T-cell (primary cell): ENCODE measurements at places on chromosomes 13 and 19.

- H3K4me3 ChIP-seq: no peak overlapping the region
- DNase-seq: no peak
- H3K36me3 ChIP-seq: no peaks in the 10 kb centered on the region
- H3K27ac ChIP-seq: no peak overlapping the region
- no peaks in the 10 kb centered on the region for H3K4me1 ChIP-seq
These were observed 14.9 kb downstream of the COMP start for GRCh38 chr19:18776288-18776594.

GRCh38 chr13:75368167-75368566 lies 113.8 kb downstream of the TBC1D4 start:
- no peak overlapping the region for H3K27ac ChIP-seq
- no peak for DNase-seq
- H3K4me1 ChIP-seq: no peaks in the 10 kb centered on the region
- H3K4me3 ChIP-seq: no peak overlapping the region
- H3K36me3 ChIP-seq: no peaks in the 10 kb centered on the region

DNA sequence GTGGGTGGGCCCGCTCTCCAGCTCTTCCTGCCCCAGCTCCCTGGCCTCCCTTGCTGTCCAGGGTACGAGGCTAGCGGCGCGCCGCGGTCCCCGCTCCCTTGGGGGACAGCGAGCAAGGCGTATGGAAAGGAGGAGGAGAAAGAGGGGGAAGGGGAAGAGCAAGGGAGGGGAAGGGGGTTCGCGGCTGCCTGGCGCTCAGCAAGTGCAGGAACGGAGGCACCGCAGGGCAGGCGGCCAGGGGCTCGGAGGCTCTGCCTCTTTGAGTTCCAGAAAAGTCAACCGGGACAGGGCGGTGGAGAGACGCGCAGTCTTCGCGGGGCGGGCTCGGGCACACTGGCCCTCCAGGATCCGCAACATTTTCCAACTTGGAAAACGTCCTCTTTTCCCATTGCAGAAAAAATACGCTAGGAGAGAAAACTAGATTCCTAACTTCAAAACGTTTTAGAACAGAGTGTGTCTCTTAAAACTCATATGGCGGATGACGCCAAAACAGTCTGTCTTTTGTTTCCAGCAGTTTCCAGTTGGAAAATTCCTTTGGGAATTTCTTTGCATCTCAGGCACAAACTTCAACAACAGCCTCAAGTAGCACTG lies 23.1 kb upstream of the TNFRSF19 start:
- no peaks in the 10 kb centered on the region for H3K36me3 ChIP-seq
- no peak for DNase-seq
- no peaks in the 10 kb centered on the region for H3K4me1 ChIP-seq
- H3K27ac ChIP-seq: no peak overlapping the region
- H3K27me3 ChIP-seq: peaks cover 10% of the 10 kb centered on the region

DNA sequence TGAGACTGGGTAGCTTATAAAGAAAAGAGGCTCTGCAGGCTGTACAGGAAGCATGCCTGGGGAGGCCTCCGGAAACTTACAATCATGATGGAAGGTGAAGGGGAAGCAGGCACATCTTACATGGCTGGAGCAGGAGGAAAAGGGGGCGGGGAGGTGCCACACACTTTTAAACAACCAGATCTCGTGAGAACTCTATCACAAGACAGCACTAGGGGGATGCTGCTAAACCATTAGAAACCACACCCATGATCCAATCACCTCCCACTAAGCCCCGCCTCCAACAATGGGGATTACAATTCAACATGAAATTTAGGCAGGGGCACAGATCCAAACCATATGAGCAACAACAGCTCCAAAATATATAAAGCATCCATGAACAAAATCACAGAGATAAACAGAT lies 46.5 kb upstream of the GTF2F2 start:
- DNase-seq: no peak
- no peaks in the 10 kb centered on the region for H3K4me1 ChIP-seq
- peaks cover 6% of the 10 kb centered on the region for H3K27me3 ChIP-seq
- H3K27ac ChIP-seq: no peak overlapping the region

- no peaks in the 10 kb centered on the region for H3K27me3 ChIP-seq
- no peaks in the 10 kb centered on the region for H3K36me3 ChIP-seq
- peak overlapping the region; percentile 40 for H3K4me3 ChIP-seq
- peak overlapping the region; percentile 96 for H3K27ac ChIP-seq
These were observed 774 bp upstream of the PPP2R1A start for GRCh38 chr19:52188822-52189734.

DNA sequence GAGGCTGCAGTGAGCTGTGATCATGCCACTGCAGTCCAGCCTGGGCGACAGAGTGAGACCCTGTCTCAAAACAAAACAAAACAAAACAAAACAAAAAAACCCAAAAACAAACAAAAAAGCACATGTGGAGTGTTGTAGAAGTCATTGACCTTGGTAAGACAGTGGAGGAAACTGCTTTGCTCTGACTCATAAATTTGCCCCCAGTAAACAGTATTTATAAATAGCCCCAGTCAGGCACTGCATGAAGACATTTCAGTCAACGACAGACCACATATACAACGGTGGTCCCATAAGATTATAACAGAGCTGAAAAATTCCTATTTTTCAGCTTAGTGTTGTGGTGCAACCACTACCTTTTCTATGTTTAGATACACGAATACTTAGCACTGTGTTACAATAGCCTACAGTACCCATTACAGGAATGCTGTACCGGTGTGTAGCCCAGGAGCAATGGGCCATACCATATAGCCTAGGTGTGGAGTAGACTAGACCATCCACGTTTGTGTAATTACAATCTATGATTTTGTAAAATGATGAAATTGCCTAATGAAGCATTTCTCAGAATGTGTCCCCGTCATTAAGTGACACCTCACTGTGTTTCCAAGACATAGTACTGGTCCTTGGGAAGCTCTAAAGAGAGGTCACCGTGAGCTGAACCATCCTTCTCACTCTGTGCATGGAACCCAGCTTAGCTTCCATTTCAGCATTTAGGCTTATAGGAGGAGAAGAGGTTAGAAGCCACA lies 1.1 kb downstream of the ARL11 start:
- no peak overlapping the region for H3K27ac ChIP-seq
- H3K4me1 ChIP-seq: peaks cover 2% of the 10 kb centered on the region
- H3K4me3 ChIP-seq: no peak overlapping the region
- no peaks in the 10 kb centered on the region for H3K27me3 ChIP-seq
- DNase-seq: no peak

DNA sequence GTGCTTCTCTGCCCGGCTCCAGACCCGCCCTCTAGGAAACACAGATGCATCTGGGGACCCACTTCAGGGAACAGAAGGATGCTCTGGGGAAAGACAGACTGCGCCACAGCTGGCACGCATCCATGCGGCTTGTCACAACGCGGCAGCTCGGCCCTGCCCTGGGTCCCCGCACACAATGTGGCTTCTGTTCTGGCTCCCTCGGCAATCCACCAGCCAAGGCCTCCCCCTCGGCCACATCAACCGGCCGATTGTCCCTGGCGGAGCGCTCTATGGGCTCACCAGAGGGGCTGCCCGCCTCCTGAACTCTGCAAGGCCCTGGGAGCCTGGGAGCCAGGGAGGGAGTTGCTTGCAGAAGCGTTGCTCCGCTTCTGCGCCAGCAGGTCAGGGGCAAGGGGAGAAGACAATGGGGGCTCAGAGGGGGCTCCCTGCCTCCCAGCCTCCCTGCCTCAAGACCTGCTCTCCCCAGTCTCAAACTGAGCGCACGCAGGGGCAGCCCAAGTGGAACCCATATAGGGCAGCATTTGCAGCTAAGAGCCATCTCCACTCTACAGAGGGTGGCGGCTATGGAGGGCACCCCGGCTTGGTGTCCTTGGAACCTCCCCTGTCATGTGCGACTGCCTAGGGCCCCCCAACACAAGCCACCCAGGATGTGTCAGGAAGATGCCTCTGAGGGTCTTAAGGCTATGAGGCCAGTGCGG lies 37.9 kb downstream of the MLLT1 start:
- no peak for DNase-seq
- no peak overlapping the region for H3K4me3 ChIP-seq
- no peak overlapping the region for H3K27ac ChIP-seq
- H3K36me3 ChIP-seq: peaks cover 4% of the 10 kb centered on the region
- H3K27me3 ChIP-seq: no peaks in the 10 kb centered on the region

GRCh38 chr19:32407004-32407992 lies 1.7 kb downstream of the DPY19L3 start:
- H3K27me3 ChIP-seq: no peaks in the 10 kb centered on the region
- no peak overlapping the region for H3K27ac ChIP-seq
- no peak for DNase-seq
- no peaks in the 10 kb centered on the region for H3K4me1 ChIP-seq
- no peak overlapping the region for H3K4me3 ChIP-seq

- no peak overlapping the region for H3K4me3 ChIP-seq
- H3K27ac ChIP-seq: no peak overlapping the region
- H3K27me3 ChIP-seq: peaks cover 4% of the 10 kb centered on the region
- DNase-seq: no peak
These were observed 20.1 kb downstream of the RASL11A start for GRCh38 chr13:27290715-27291114.

GRCh38 chr19:4149518-4150288 lies 3.7 kb upstream of the CREB3L3 start:
- peaks cover 45% of the 10 kb centered on the region for H3K27me3 ChIP-seq
- H3K4me3 ChIP-seq: no peak overlapping the region
- no peaks in the 10 kb centered on the region for H3K4me1 ChIP-seq
- no peak for DNase-seq

GRCh38 chr19:55406826-55407549 lies 600 bp downstream of the UBE2S start:
- H3K4me1 ChIP-seq: peaks cover 6% of the 10 kb centered on the region
- H3K36me3 ChIP-seq: peaks cover 31% of the 10 kb centered on the region
- peak overlapping the region; percentile 55 for H3K27ac ChIP-seq

DNA sequence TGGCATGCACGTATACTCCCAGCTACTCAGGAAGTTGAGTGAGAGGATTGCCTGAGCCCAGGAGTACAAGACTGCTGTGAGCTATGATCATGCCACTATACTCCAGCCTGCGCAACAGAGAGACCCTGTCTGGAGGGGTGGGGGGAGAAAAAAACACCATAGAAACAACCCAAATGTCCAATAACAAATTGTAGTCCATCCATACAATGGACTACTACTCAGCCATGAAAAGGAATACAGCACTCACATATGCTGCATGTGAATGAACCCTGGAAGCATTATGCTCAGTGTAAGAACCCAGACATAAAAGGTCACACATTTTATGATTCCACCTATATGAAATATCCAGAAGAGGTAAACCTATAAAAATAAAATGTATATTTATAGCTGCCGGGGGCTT lies 42.3 kb downstream of the CD320 start:
- H3K27me3 ChIP-seq: no peaks in the 10 kb centered on the region
- H3K4me3 ChIP-seq: no peak overlapping the region
- H3K4me1 ChIP-seq: peaks cover 17% of the 10 kb centered on the region
- peaks cover 7% of the 10 kb centered on the region for H3K36me3 ChIP-seq
- H3K27ac ChIP-seq: no peak overlapping the region
